ENCODE measurements at places on chromosomes 11 and 22. TPM values are rescaled to one million over a fixed set of nuclear protein-coding genes. Genes with fewer than 3 reads are reported as not detected.

- no peak for DNase-seq
These were observed 94.5 kb downstream of the ZC3H12C start for GRCh38 chr11:110187731-110188130.

GRCh38 chr11:34349882-34350281 is 7.9 kb downstream of the ABTB2 start:
- DNase-seq: no peak

SYT9 gene
- total RNA-seq: 1.1 TPM

MYOD1 gene
- total RNA-seq: not detected

TSPAN18 gene
- total RNA-seq: 35.9 TPM
